ENCODE measurements at places on chromosomes 6 and 20.

DNA sequence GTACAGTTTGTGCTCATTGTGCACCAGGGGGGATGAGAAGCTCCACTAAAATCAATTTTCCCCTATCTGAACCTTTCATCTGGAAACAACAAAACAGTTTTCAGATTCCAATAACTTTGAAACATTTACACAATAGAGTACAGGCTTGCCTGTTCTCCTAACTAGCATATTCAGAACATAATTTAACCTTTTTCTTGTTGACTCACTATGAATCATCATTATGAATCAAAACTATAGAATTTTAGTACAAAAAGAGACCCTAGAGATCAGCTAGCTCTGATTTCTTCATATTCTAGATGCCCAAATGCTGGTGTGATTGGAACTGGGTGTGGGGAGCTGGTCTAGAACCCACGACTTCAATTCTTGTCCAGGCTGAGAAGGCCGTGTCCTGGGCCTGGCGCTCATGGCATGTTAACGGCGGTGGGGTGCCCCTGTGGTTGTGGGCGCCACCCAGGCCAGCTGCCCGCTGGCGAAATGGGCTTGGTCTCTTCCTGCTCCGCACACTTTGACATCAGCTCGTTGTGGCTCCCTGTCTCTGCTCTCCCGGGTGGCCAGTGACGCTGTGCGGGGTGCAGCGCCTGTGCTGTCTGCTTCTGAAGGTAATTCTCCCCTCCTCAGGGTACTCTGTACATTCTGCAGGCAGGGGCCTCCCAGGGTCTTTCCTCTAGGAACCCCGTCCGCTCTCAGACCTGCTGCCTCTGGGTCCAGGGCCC, 29.9 kb upstream of the AGPAT4 start:
- no peak for DNase-seq

GRCh38 chr6:17088091-17088611, 13.7 kb upstream of the STMND1 start:
- DNase-seq: no peak

GRCh38 chr20:30811885-30812671, 445.4 kb upstream of the DEFB115 start:
- peak; percentile 3 for DNase-seq

- no peak for DNase-seq
Observed at GRCh38 chr6:935582-935981, 242.6 kb upstream of the EXOC2 start.

- DNase-seq: no peak
Observed at GRCh38 chr6:147418523-147418922, 90.0 kb upstream of the SAMD5 start.

GRCh38 chr6:126820634-126821033, 297.8 kb upstream of the RSPO3 start:
- no peak for DNase-seq

DNA sequence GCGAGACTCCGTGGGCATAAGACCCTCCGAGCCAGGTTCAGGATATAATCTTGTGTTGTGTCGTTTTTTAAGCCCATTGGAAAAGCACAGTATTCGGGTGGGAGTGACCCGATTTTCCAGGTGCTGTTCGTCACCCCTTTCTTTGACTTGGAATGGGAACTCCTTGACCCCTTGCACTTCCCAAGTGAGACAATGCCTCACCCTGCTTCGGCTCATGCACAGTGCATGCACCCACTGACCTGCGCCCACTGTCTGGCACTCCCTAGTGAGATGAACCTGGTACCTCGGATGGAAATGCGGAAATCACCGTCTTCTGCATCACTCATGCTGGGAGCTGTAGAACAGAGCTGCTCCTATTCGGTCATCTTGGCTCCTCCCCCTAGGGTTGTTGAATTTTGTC, 307.7 kb upstream of the DEFB115 start:
- no peak for DNase-seq

DNA sequence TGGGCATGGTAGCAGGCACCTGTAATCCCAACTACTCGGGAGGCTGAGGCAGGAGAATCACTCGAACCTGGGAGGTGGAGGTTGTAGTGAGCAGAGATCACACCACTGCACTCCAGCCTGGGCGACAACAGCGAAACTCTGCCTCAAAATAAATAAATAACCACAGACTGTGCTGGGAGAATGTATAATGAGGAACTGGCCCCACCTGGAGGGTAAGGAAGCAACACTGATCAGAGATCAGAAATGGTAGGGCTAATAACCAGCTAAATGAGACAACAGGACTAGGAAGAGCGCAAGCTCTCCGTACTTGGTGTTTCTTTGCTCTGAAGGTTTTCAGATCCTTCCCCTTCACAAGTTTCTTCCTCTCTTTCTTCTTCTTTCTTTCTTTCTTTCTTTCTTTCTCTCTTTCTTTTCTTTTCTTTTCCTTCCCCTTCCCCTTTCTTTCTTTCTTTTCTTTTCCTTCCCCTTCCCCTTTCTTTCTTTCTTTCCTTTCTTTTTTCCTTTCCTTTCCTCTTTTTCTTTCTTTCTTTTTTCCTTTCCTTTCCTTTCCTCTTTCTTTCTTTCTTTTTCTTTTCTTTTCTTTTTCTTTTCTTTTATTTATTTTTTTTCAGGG, 14.6 kb downstream of the CCM2L start:
- DNase-seq: no peak

- no peak for DNase-seq
Observed at GRCh38 chr6:10793035-10793434, 45.3 kb downstream of the MAK start.

GRCh38 chr20:12984069-12984765, 24.6 kb upstream of the SPTLC3 start:
- no peak for DNase-seq

GRCh38 chr6:36285797-36286196, 15.9 kb downstream of the PNPLA1 start:
- no peak for DNase-seq

DNA sequence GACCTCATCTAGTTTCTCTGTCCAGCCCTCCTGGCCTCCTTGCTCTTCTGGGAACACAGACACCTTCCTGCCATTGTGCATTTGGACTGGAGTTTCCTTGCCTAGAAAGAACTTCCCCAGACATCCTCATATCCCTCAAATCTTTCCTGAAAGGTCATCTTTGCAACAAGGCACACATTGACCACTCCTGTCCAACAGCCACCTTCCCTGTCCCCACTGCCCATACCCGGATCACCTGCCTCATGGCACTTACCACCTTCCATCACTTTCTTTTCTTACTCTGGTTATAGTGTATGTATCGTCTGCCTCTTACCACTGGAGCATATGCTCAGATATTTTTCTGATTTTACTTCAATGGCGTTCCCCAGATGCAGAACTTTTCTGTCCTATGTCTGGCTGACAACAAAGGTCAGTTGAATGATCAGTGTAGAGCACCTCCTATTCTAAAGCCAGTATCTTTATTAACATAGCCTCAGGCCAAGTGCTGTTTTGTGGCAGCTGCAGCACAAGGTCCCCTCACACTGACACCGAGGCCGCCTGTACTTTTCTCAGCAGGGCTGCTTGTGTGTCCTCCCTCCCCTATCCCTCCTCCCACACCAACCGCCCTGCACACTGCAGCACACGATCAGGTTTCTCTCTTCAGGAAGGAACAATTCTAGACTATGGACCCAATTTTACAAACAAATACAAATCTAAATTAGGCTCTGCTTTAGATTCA, 4.1 kb downstream of the HLA-C start:
- no peak for DNase-seq

GRCh38 chr20:24698706-24699206, 229.3 kb downstream of the SYNDIG1 start:
- no peak for DNase-seq

- no peak for DNase-seq
Observed at GRCh38 chr20:16712511-16712947, 17.3 kb upstream of the SNRPB2 start.

DNA sequence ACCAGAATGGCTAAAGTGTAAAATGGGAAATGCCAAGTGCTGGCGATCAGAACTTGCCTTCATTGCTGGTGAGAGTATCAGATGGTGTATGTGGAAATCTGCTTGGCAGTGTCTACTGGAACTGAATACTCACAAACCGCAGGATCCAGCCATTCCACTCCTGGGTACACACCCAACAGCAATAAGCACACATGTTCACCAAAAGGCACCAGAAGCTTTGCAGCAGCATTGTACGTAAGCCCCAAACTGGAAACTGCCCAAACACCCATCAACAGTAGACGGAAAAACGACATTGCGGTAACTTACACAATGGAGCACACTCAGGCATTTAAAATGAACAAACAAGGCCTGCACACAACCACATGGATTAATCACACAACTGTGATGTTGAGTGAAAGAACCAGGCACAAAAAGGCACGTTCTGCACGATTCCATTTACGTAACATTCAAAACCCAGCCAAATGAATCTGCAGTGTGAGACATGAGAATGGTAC, 37.3 kb upstream of the BPIFA2 start:
- DNase-seq: no peak

GRCh38 chr6:79246891-79247290, 12.4 kb upstream of the HMGN3 start:
- no peak for DNase-seq

GRCh38 chr6:14921170-14921569, 324.7 kb upstream of the JARID2 start:
- no peak for DNase-seq

DNA sequence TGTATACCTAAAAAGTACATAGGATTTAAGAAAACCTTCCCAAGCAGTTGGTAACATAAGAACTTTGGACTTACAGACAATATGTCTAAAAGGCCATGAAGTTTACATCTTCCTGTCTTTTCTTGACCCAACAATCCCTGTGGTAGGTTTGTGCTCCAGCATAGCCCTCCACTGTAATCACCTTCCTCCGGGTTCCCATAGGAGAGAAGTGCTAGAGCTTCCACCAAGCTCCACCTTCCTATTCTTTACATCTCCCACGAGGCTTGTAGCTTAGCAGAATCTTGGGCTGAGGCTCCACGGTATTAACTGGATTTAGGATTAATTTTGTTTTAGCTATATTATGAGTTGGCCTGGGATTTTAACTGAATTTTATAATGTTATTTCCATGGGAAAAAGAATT, 23.3 kb downstream of the ADGRG6 start:
- DNase-seq: no peak

DNA sequence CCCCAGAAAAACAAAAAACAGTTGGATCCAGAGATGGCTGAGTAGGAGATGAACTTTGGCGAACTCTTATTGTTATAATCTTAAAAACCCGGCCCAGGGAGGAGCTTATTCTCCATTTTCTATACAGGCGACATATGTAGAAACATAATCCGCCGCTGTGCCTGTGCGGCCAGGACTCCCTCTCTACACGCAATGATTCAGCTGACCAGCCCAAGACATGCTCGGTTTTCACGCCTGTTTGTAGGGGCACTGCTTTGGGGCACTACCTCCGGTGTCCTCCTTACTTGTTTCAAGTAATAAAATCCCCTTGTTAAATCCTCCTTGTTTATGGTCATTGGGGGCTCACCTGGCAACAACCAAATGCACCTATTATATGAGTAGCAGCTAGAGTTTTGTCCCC, 89.9 kb downstream of the SEL1L2 start:
- DNase-seq: no peak

- no peak for DNase-seq
Observed at GRCh38 chr20:60453388-60454246, 495.4 kb downstream of the CDH26 start.

GRCh38 chr6:43033496-43034189, 12.2 kb downstream of the RRP36 start:
- no peak for DNase-seq

GRCh38 chr6:124887872-124888580, 74.2 kb upstream of the RNF217 start:
- no peak for DNase-seq

DNA sequence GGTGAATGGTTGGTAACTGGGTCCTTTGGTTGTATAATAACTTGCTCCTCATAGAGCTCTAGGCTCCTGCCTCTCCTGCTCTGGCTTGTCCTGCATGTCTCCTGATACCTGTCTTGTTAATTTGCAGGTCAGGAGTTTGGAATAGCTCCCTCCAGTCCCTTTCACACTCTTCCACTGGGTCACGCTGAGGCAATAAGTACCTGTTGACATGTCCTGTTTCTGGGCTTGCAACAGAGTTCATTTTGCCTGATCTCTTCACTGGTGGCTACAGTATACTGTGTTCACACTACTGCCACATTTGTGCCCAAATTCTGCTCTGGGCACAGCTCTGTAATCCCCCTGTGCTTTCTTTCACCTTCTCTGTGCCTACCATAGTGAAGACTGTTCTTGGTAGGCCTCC, 25.4 kb upstream of the C20orf144 start:
- no peak for DNase-seq

DNA sequence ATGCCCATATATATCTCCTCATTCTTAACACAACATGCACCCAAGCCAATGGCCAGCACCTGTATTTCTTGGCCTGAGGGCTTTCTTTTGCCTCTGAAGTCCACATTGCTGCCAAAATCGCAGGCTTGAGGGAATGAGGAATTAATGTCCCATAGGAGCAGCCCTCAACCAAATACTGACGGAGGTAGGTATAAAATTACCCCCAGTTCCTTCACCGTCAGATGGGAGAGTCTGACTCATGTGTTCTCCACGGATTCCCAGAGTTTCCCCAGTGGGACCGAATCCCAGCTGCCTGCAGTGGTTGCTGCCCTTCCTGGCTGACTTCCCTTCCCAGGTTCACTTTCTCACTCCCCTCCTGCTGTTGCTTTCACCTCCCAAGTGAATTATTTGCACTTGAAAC, 602.2 kb upstream of the NOX3 start:
- DNase-seq: no peak

- peak; percentile 24 for DNase-seq
Observed at GRCh38 chr6:18022398-18023231, 35.2 kb upstream of the KIF13A start.

GRCh38 chr6:149306967-149307366, 10.5 kb upstream of the TAB2 start:
- DNase-seq: no peak

- peak; percentile 69 for DNase-seq
Observed at GRCh38 chr20:50226093-50226974, 35.7 kb downstream of the CEBPB start.

- DNase-seq: no peak
Observed at GRCh38 chr6:163494279-163494727, 79.8 kb downstream of the QKI start.

DNA sequence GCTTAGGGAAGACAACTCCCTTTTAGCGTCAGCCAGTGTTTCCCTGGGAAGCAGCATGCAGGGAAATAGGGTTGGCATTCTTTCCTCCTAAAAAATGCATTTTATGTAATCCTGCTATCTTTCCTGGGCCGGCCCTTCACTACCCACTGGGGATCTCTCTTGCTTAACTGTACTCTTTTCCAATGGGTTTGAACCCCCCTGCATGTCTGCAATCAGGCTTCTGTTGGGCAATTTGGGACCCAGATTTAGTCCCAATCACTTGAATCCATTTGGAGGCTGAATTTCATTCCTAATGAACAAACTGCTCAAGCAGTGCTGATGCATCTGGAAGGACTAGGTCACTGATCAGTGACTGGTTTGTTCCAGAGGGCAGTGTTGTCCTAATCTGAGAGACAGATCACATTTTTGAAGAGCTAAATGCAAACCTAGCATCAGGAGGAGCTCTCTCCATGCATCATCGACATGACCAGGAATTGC, 152.0 kb downstream of the TSHZ2 start:
- no peak for DNase-seq

DNA sequence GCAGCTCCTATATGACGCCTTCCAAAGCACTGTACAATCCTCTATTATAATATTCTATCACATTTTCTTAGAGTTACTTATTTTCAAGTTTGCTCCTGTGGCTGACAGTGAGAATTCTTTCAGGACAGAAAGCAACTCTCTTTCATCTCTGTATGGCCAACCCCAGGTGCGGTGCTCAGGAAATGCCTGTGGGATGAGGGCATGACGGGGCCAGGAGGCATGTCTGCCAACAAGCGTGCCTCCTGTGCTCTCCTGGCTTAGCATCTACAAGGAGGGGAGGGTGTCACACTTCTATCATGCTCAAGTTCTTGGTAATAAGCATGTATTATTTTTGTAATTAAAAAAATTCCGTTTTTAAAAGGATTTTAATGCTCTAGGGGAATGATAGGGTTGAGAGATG, 11.4 kb downstream of the MRPL14 start:
- DNase-seq: no peak

Measured in retinal pigment epithelial cell (primary cell).